ENCODE measurements at places on chromosomes 13 and 19. TPM values are rescaled to one million over a fixed set of nuclear protein-coding genes. Genes with fewer than 3 reads are reported as not detected.

GRCh38 chr19:45973553-45974338 is at the start of gene NOVA2:
Gene NOVA2 (minus strand): TSS chr19:45973865. CDS start chr19:45973351, 514 bp downstream.
- H3K4me3 ChIP-seq: peak within 1 kb of the TSS; percentile 34
- no peaks in the 10 kb centered on the region for H3K4me1 ChIP-seq
- no peaks in the 10 kb centered on the region for H3K27me3 ChIP-seq
- H3K27ac ChIP-seq: no peak within 1 kb of the TSS

OR4F17 gene
- not detected for total RNA-seq

GRCh38 chr13:67635754-67636153 is 405.6 kb upstream of the PCDH9 start:
- no peak overlapping the region for H3K27ac ChIP-seq
- no peak overlapping the region for H3K4me3 ChIP-seq
- no peaks in the 10 kb centered on the region for H3K36me3 ChIP-seq

- no peak for DNase-seq
- no peak overlapping the region for H3K4me3 ChIP-seq
- H3K27me3 ChIP-seq: no peaks in the 10 kb centered on the region
- H3K36me3 ChIP-seq: no peaks in the 10 kb centered on the region
- H3K4me1 ChIP-seq: peaks cover 11% of the 10 kb centered on the region
Observed at GRCh38 chr19:55392820-55393761, 7.4 kb downstream of the RPL28 start.

GRCh38 chr13:36413161-36413560 is 19.1 kb upstream of the CCNA1 start:
- no peak overlapping the region for H3K27ac ChIP-seq
- no peaks in the 10 kb centered on the region for H3K4me1 ChIP-seq
- H3K27me3 ChIP-seq: no peaks in the 10 kb centered on the region
- no peaks in the 10 kb centered on the region for H3K36me3 ChIP-seq
- H3K4me3 ChIP-seq: no peak overlapping the region
- no peak for DNase-seq

DNA sequence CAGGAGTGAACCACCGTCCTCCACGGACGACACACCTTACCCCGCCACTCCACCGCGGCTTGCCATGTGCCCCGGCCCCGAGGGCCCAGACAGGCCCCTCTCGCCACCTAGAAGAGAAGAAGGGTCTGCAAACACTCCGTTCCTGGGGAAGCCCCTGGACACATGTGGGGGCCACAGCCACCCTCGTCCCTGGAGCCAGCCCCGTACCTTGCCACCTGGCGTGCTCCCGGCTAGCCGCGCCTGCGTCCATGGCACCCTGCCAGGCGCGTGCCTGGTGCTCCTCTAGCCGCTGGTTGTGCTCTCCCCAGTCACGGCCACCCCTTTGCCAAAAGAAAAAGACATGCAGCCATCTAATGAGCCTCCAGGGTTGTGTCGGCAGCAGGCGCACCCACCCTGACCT is 19.9 kb upstream of the TINCR start:
- no peak overlapping the region for H3K4me3 ChIP-seq
- DNase-seq: no peak
- peaks cover 6% of the 10 kb centered on the region for H3K4me1 ChIP-seq
- H3K27me3 ChIP-seq: no peaks in the 10 kb centered on the region

DNA sequence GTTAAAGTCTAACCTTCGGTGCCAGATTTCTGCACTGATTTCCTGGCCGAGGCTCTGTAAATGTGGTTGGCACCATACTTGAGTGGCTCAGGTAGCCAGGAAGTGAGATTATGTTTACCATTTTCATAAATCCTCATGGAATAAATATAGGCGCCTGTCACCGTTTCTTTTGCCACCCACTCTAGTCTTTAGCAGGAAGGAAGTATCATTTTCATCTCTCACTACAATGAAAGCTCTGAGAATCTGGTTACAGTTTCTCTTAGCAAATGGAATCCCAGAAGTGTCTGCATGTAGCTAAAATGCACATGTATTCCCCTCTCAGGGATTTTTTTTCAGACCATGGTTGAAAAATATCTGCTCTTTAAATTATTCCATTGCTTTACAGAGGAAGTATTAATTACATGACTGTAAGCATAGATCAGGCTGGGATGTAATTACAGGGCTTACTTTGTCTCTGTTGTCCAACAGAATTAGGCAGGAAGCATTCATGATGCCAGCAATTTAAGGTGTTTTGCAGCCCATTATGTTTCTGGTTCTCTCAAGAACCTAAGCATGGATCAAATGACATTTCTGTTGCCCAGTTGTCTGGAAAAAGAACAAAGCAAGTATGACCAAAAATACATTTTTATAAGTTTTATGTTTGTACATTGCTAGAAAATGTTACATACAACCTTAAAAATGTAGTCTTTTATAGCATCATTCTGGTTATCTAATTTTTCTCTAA is 221.7 kb upstream of the SPRY2 start:
- no peak for DNase-seq
- no peaks in the 10 kb centered on the region for H3K27me3 ChIP-seq
- no peak overlapping the region for H3K27ac ChIP-seq
- no peaks in the 10 kb centered on the region for H3K4me1 ChIP-seq
- H3K36me3 ChIP-seq: no peaks in the 10 kb centered on the region

- H3K27me3 ChIP-seq: no peaks in the 10 kb centered on the region
- H3K4me1 ChIP-seq: no peaks in the 10 kb centered on the region
- DNase-seq: no peak
- no peak overlapping the region for H3K27ac ChIP-seq
- no peak overlapping the region for H3K4me3 ChIP-seq
Observed at GRCh38 chr13:52638666-52639328, 3.4 kb upstream of the HNRNPA1L2 start.

DNA sequence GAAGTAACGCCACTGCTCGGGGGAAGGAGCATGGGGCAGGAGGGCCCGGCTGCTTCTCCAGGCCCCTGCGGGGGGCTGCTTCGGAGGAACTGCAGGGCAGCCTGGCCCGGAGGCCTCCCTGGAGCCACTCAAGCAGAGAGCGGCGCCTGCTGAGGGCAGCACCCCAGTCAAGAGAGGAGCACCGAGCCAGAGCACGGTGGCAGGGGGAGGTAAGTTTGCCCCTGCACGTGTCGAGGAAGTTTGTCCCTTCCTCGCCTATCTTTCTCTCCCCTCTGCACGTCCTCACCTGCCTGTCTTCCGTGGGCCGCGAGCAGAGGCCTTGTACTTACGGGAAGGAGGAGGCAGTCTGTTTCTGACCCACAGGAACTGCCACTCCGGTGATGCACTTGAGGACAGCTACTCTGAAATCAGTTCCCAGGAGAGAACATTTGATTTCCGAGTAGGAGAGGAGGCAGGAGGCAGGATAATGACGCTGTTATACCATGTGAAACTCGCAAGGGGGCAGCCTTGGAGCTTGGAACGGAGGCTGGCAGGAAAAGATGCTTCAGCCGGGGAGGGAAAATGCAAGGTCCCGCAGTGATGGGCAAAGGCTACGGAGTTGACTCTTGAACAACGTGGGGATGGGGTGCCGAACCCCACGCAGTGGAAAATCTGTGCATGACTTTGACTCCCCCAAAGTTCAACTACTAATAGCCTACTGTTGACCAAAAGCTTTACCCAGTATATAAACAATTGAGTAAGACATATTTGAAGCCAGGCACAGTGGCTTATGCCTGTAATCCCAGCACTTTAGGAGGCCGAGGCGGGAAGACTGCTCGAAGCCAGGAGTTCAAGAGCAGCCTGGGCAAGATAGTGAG is 5.0 kb downstream of the FFAR1 start:
- H3K27ac ChIP-seq: no peak overlapping the region
- H3K36me3 ChIP-seq: no peaks in the 10 kb centered on the region
- no peaks in the 10 kb centered on the region for H3K27me3 ChIP-seq
- peak; percentile 73 for DNase-seq

CGB2 gene
- total RNA-seq: 3.6 TPM

GRCh38 chr19:49150106-49150943 is 4.9 kb downstream of the HRC start:
- peak overlapping the region; percentile 72 for H3K4me3 ChIP-seq
- DNase-seq: peak; percentile 88
- no peaks in the 10 kb centered on the region for H3K36me3 ChIP-seq
- no peaks in the 10 kb centered on the region for H3K27me3 ChIP-seq

DNA sequence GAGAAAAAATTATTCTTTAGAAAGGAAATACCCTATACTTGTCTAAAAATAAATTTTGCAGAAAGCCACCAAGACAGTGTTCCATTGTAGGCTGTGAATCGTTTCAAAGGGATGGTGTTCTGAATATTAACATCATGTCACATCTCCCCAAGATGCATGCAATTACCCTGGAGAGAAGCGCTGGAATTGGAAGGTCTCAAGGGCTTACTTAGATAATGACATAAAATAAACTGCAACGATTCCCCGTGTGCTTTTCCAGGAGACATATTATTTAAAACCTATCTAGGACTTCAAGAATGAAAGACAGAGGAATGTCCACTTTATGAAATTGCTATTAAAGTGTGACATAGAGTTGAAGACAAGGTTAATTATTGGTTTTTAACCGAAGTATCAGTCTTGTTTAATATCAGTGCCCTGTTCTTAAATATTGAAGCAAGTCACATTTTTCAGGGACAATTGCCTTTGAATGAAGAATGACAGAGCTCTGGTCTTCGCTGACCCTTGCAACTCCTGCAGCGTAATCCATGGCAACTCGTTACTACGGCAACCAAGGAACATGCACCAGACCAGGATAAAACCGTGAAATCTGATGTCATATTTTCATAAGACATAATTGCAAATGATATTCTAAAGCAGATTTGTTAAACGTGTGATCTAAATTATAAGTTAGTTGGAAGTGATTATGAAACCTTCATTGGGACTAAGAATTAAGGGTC is 91.7 kb downstream of the EFNB2 start:
- DNase-seq: no peak
- no peaks in the 10 kb centered on the region for H3K4me1 ChIP-seq
- no peaks in the 10 kb centered on the region for H3K27me3 ChIP-seq
- H3K27ac ChIP-seq: no peak overlapping the region
- H3K4me3 ChIP-seq: no peak overlapping the region

CEACAM20 gene
- total RNA-seq: 0.87 TPM

- H3K27ac ChIP-seq: peak overlapping the region; percentile 95
- no peaks in the 10 kb centered on the region for H3K27me3 ChIP-seq
- no peak for DNase-seq
- H3K36me3 ChIP-seq: no peaks in the 10 kb centered on the region
Observed at GRCh38 chr13:30465343-30465592, 468 bp downstream of the HMGB1 start.

DNA sequence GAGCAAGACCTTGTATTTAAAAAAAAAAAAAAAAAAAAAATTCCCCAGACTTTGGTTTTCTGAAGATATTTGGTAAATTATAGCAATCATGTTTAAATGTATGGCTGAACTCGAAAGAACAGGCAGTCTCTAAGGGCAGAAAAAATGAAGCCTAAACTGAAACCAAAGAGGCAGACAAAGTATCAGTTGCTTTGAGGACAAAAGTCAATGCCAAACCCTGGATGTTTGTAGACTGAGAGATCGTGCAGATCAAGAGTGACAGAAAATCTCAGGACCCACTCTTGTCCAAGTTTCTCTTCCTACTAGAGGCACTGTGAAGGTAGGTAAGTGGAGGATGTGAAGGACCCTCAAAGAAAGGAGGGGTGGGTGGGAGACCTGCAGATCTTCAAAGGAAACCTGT is 11.1 kb upstream of the SLC7A9 start:
- DNase-seq: no peak
- H3K36me3 ChIP-seq: no peaks in the 10 kb centered on the region
- H3K4me3 ChIP-seq: no peak overlapping the region
- no peak overlapping the region for H3K27ac ChIP-seq
- no peaks in the 10 kb centered on the region for H3K27me3 ChIP-seq

ZSCAN1 gene
- 6.5 TPM for total RNA-seq

CLC gene
- not detected for total RNA-seq

DNA sequence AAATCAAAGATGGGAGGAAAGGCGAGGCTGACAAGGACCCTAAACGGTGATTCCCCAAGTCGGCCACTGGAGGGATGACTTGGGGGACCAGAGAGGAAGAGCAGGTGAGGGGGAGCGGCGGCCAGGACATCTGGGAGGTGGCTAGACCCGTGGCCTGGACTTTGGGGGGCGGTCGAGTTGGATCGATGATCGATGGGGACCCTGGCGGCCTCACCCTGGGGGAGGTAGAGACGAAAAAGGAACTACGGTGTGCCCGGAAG is 7.7 kb upstream of the CIRBP start:
- peak overlapping the region; percentile 81 for H3K27ac ChIP-seq
- peak overlapping the region; percentile 60 for H3K4me3 ChIP-seq
- no peaks in the 10 kb centered on the region for H3K36me3 ChIP-seq
- H3K27me3 ChIP-seq: no peaks in the 10 kb centered on the region

DNA sequence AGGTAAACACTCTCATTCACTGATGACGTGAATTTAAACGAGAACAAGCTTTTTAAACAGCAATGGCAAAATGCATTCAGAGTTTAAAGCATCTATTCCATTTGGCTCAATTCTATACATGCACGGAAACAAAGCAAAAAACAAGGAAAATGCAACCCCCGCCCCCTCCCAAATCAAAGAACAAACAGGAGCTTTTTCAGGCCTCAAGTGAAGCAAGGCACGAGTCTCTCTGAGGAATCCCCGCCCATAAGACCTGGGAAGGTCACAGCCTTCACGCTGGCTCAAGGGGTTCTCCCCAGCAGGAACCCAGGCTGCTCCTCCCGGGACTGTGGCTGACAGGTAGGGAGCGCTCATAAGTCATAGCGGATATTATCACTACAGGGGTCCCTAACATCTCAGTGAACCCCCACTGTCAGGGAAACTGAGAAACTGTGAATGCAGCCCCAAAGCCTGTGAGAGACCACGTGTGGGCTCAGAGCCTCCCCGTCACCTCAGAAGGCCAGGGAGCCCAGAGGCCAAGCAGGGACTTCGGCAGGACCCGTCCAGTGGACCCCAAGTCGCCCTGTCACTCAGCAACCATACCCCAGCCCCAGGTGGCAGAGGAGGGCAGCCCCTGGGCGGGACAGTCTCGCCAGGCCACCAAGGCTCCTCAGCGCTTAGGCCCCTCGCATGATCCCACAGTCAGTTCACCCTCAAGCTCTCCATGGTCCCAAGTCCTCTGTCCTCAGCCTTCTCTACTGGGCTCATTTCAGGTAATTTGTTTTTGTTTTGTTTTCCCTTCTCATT is 117.3 kb downstream of the ZDHHC20 start:
- H3K27me3 ChIP-seq: no peaks in the 10 kb centered on the region
- no peaks in the 10 kb centered on the region for H3K4me1 ChIP-seq
- no peak overlapping the region for H3K4me3 ChIP-seq
- DNase-seq: no peak
- no peak overlapping the region for H3K27ac ChIP-seq
